Mesenchymal stem cell (in vitro differentiated cells and primary cell): ENCODE measurements at places on chromosomes 1 and 21.

- H3K36me3 ChIP-seq = no peaks in the 10 kb centered on the region
- no peak overlapping the region for H3K4me3 ChIP-seq
- H3K4me1 ChIP-seq = peaks cover 2% of the 10 kb centered on the region
- no peaks in the 10 kb centered on the region for H3K27me3 ChIP-seq
- peak; percentile 75 for DNase-seq
- peak overlapping the region; percentile 96 for H3K27ac ChIP-seq
Measured at GRCh38 chr1:98277118-98277517, 356.3 kb upstream of the DPYD start.

DNA sequence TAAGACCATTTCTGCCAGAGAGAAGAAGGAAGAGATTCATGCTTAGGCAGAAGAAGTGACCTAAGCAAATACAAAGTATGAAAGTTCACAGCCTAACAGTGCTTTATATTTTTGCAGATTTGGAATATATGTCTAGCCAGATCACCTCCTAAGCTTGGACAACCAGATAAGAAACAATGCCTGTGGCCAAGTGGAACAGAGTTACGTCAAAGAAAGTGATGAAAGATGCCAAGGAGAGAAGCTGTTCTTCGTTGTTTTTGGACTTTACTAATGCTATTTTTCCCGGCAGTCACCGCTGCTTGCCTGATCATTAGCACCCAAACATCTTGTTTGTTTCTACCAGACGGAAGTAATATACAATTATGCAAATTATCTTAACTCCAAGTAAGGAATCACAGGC, 489.2 kb upstream of the C1orf87 start:
- H3K4me1 ChIP-seq = no peaks in the 10 kb centered on the region
- H3K27ac ChIP-seq = no peak overlapping the region
- no peak for DNase-seq
- no peaks in the 10 kb centered on the region for H3K27me3 ChIP-seq

- H3K27ac ChIP-seq = no peak overlapping the region
- peaks cover 9% of the 10 kb centered on the region for H3K4me1 ChIP-seq
- no peaks in the 10 kb centered on the region for H3K36me3 ChIP-seq
Measured at GRCh38 chr1:212432272-212432660, 454 bp upstream of the NENF start.

- H3K4me3 ChIP-seq = no peak overlapping the region
- no peaks in the 10 kb centered on the region for H3K4me1 ChIP-seq
- H3K27ac ChIP-seq = no peak overlapping the region
- peak; percentile 46 for DNase-seq
Measured at GRCh38 chr1:66732407-66733166, 19.7 kb upstream of the DYNLT5 start.

- peaks cover 19% of the 10 kb centered on the region for H3K4me1 ChIP-seq
- no peak overlapping the region for H3K27ac ChIP-seq
- H3K27me3 ChIP-seq = no peaks in the 10 kb centered on the region
- H3K36me3 ChIP-seq = no peaks in the 10 kb centered on the region
Measured at GRCh38 chr21:33980276-33980916, 64.8 kb upstream of the ATP5PO start.

DNA sequence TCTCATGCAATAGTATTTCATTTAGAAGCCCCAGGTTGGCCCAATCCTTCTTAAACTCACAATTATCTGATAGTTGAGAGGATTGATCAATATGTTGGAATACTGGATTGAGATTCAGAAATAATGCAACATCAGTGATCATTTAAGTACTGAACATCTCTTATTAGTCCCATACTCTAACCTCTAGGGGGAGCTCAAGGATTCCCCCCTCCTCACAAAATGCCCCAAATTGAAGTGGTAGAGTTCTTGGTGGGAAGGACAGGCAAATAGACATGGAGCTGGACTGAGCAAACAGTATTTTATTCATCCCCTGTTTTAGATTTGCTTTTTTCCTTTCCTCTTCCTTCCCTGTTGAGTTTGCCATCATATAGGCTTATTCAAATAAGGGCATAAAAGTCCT, 62.8 kb downstream of the NGF start:
- no peak overlapping the region for H3K4me3 ChIP-seq
- DNase-seq = peak; percentile 11
- no peaks in the 10 kb centered on the region for H3K4me1 ChIP-seq
- no peaks in the 10 kb centered on the region for H3K36me3 ChIP-seq

- H3K27ac ChIP-seq = no peak overlapping the region
- DNase-seq = no peak
- H3K27me3 ChIP-seq = no peaks in the 10 kb centered on the region
- H3K4me3 ChIP-seq = no peak overlapping the region
- no peaks in the 10 kb centered on the region for H3K36me3 ChIP-seq
- no peaks in the 10 kb centered on the region for H3K4me1 ChIP-seq
Measured at GRCh38 chr21:30717105-30717504, 1.5 kb downstream of the KRTAP21-3 start.

- peaks cover 5% of the 10 kb centered on the region for H3K27me3 ChIP-seq
- H3K4me3 ChIP-seq = no peak overlapping the region
- H3K36me3 ChIP-seq = peaks cover 4% of the 10 kb centered on the region
- H3K4me1 ChIP-seq = peaks cover 10% of the 10 kb centered on the region
- no peak overlapping the region for H3K27ac ChIP-seq
Measured at GRCh38 chr1:228737601-228738041, 2.3 kb downstream of the RHOU start.

- no peaks in the 10 kb centered on the region for H3K27me3 ChIP-seq
- no peak overlapping the region for H3K4me3 ChIP-seq
- DNase-seq = no peak
- H3K36me3 ChIP-seq = peaks cover 9% of the 10 kb centered on the region
- H3K27ac ChIP-seq = no peak overlapping the region
- peaks cover 1% of the 10 kb centered on the region for H3K4me1 ChIP-seq
Measured at GRCh38 chr1:155485945-155486344, 76.7 kb downstream of the ASH1L start.

DNA sequence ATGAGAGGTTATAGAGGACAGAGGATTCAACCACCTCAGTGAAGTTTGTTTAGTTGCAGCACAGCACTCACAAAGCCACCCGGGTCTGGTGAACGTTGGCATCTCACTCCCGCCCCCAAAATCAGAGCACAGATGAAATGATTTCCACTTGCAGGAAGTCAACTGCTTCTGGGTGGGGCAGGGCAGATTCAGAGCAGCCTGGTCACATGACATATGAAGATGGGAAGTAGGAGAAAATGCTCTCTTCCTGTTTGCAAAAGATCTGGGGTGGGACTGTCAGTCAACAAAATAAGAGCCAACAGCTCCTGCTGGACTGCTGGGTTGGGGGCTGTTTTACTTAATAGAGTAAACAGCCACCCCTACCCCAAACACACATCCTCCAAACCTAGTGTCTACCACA, 43.2 kb downstream of the LRRC71 start:
- no peak overlapping the region for H3K27ac ChIP-seq
- peaks cover 44% of the 10 kb centered on the region for H3K36me3 ChIP-seq
- no peaks in the 10 kb centered on the region for H3K27me3 ChIP-seq
- no peaks in the 10 kb centered on the region for H3K4me1 ChIP-seq
- H3K4me3 ChIP-seq = no peak overlapping the region

DNA sequence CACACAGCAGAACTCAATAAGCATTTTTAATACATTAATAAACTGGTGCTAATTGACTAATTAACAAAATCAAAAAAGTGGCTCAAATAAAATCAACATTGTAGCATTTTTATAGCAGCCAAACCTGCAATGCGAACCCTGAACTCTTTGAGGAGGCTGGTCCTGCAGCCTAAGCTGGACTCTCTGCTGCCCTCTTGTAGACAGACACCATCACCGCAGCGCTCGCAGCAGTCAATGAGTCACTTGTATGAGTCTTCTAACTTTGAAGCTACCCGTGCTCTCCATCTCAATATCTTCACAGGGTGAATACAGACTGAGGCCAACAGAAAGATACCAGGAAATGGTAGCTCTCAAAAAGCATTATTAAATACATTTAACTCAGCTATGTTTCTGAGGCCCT, 9.7 kb upstream of the KRTAP7-1 start:
- no peak overlapping the region for H3K4me3 ChIP-seq
- no peak overlapping the region for H3K27ac ChIP-seq
- H3K27me3 ChIP-seq = no peaks in the 10 kb centered on the region
- no peak for DNase-seq

- H3K27ac ChIP-seq = no peak overlapping the region
- DNase-seq = no peak
- no peaks in the 10 kb centered on the region for H3K4me1 ChIP-seq
- peaks cover 17% of the 10 kb centered on the region for H3K36me3 ChIP-seq
Measured at GRCh38 chr1:110403805-110404204, 3.7 kb downstream of the LAMTOR5 start.

GRCh38 chr1:45478121-45478814, 12.7 kb downstream of the TESK2 start:
- H3K4me1 ChIP-seq = no peaks in the 10 kb centered on the region
- no peaks in the 10 kb centered on the region for H3K36me3 ChIP-seq
- H3K27ac ChIP-seq = no peak overlapping the region
- DNase-seq = no peak
- no peaks in the 10 kb centered on the region for H3K27me3 ChIP-seq

DNA sequence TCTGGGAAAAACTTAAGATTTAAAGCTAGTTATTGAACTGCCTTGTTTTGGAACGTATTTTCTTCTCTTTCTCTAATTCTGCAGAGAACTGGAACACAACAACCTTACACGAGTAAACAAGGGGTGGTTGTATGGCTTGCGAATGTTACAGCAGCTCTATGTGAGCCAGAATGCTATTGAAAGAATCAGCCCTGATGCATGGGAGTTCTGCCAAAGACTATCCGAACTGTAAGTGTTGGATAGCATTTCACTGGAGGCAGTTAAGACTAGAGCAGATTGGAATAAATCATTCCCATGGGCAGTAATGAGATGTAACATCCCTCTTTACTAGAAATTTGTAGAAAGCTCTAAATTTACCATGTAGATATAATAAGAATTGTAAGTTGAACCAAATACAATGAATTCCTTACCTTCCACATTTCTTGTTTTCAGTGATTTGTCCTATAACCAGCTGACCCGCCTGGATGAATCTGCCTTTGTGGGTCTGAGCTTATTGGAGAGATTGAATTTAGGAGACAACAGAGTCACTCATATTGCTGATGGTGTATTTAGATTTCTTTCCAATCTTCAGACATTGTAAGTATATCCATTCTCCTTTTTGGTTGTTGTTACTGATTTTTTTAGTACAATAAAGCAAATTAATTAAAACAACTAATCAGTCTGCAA, 22.9 kb downstream of the LRIG2 start:
- no peaks in the 10 kb centered on the region for H3K27me3 ChIP-seq
- H3K4me1 ChIP-seq = no peaks in the 10 kb centered on the region
- no peak for DNase-seq
- H3K4me3 ChIP-seq = no peak overlapping the region
- no peak overlapping the region for H3K27ac ChIP-seq

- H3K27me3 ChIP-seq = peaks cover 69% of the 10 kb centered on the region
- no peaks in the 10 kb centered on the region for H3K36me3 ChIP-seq
- peak; percentile 95 for DNase-seq
- H3K4me3 ChIP-seq = no peak overlapping the region
- peaks cover 62% of the 10 kb centered on the region for H3K4me1 ChIP-seq
Measured at GRCh38 chr1:1063945-1064831, 9.9 kb downstream of the RNF223 start.

- H3K27me3 ChIP-seq = peaks cover 12% of the 10 kb centered on the region
- peaks cover 14% of the 10 kb centered on the region for H3K4me1 ChIP-seq
- peak overlapping the region; percentile 66 for H3K27ac ChIP-seq
Measured at GRCh38 chr1:233364026-233364425, 36.5 kb downstream of the MAP3K21 start.

DNA sequence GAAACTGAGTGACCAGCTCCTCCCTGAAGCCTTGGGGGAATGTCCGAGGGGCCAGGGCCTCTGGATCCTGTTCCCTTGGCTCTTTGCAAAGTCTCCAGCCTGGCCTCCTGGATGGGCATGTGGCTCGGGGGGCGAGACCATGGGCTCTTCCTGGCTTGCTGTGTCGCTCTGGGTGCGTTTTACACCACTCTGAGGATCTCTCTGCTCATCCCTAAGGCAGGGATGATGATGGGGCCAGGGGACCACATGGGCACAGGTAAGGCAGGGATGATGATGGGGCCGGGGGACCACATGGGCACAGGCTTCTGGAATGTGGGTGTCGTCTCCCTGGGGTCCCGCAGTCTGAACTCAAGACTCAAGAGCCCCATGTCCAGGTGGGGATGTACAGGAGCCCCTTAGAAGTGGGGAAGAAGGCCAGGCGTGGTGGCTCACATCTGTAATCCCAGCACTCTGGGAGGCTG, 17.7 kb downstream of the TP73 start:
- peaks cover 32% of the 10 kb centered on the region for H3K27me3 ChIP-seq
- peaks cover 39% of the 10 kb centered on the region for H3K4me1 ChIP-seq
- no peaks in the 10 kb centered on the region for H3K36me3 ChIP-seq
- no peak for DNase-seq

DNA sequence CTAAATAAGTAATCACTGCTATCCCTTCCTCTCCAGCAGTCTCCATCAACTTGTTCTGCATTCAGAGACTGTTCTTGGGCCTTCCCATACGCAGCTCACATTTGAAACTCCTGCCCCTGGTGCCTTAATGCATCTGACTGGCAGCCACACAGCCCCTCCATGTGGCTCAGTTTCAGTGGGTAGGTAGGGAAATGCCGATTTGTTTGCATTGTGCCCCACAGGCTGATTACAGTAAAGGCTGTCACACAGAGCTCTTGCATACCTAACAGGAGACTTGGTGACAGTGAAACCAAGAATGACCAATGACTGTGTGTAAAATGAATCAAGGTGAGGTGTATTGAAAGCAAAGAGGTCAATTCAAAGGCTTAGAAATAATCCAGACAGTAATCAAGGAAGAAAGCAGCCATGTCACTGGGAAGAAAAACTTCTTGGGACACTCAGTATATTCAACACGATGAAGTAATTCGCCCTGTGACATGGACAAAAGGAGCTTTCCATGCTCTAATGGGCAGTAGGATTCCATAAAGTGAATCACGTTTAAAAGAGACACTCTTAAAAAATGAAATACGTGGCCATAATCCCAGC, 12.7 kb upstream of the B3GALNT2 start:
- H3K4me3 ChIP-seq = no peak overlapping the region
- no peaks in the 10 kb centered on the region for H3K27me3 ChIP-seq
- H3K27ac ChIP-seq = no peak overlapping the region
- no peaks in the 10 kb centered on the region for H3K36me3 ChIP-seq
